Activated CD4-positive, alpha-beta T cell treated with anti-CD3 and anti-CD28 coated beads, Interleukin-2, Interleukin-4, amounts not matched to agents 100 ng/mL and 50 ng/mL, durations not matched to agents 16 hours and 8 hours (primary cell): ENCODE measurements at places on chromosomes 3 and 15.

GRCh38 chr3:43211681-43212080, 74.7 kb upstream of the SNRK start:
- DNase-seq, result no peak

DNA sequence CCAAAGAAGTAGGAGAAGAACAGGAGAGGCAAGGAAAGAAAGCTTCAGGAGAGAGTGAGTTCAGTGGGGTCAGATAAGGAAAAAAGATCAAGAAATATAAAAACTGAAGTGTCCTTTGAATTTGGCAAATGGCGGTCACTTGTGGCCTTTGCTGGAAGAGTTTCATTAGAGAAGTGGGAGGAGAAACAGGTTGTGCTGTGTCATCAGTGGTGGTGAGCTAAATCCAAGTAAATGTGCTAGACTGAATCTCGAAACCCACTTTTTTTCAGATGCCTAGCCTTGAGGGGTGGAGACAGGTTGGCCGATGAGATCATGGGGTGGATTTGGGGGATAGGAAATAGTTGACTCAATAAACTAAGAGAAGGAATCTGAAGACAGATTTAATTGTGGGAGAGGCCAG, 43.7 kb downstream of the CHRD start:
- DNase-seq, result no peak

- no peak for DNase-seq
Observed at GRCh38 chr3:78893161-78893560, 874.6 kb downstream of the ROBO1 start.

DNA sequence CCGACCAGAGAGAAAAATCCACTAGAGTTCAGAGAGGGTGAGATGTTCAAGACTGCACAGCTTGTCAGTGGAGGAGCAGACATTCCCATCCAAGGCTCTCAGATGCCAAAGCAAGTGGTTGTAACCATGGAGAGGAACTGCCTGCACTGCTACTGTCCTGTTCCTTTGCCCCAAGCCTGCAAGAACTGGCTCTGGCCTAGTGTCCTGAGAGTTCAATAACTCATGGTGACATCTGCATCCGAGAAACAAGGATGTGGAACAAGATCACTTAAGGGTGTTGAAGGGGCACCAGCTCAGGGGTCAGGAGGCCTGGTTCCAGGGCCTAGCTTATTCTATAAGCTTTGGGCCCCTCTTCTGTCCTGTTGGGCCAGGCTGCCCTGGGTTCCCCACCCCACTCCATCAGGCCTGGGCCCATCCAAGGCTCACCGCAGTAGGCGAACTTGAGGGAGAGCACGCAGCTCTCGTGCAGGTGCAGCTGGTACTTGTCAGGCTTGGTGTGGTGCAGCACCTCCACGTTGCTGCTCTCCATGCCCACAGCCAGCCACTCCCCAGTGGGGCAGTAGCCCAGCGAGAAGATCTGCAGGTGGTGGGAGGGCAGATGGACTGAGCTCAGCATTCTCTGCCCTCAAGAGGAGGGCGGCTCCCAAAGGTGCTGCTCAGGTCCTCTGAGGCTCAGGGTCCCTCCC, 45.6 kb downstream of the TLE3 start:
- no peak for DNase-seq

DNA sequence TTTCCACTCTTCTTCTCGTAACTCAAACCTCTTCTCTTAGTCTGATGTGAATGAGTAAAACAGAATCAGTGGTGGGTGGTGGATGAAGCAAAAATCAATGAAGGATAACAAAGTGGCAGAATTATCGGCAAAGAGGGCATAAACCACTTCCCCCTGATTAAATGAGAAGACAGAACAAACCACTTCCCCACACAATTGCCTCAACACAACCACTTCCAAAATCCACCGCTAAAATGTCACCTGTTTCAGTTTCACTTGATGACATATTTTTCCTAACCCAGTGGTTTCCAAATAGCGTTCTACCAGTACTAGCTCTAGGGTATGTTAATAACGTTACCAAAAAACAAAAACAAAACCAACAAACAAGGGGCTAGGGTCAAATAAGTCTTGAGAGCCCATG, 478.7 kb upstream of the WNT5A start:
- DNase-seq, result peak; percentile 37

DNA sequence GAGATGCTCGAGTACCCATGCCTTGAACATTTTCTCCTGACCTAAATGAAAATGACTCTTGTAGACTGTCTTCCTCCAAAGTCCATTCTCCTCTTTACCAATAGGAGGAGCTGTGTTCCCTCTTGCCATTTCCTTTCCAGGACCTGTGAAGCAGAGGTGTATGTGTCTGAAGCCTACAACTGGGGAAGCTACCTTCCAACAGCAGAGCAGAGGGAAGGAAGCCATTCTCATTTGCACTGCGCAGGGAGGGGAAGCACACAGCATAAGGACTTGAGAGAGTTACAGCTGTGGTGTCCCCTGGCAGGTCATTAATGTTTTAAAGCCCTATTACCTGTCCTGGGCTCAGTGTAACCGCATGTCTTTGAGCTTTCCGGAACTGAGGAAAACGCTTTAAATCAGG, 38.7 kb downstream of the HSPBAP1 start:
- peak; percentile 55 for DNase-seq

DNA sequence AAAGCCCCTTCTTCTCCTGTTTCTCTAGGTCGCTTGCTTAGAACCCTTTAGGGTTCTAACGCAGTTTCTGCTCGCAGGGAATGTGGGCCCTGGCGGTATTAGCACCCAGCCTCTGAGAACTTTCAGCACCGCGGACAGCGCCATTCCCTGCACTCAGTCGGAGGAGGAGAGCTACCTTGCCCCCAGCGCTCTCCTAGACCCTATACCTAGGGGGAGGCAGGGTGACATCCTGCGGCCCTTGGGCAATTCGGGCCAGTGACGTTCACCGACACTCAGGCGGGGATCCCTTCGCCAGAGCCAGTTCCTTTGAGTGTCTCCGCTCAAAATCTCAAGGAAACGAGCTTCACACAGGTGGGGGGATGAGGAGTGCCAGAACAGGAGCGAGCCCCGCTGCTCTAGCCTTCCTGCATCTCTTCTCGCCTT, 1.3 kb downstream of the SLC7A14 start:
- peak; percentile 21 for DNase-seq

DNA sequence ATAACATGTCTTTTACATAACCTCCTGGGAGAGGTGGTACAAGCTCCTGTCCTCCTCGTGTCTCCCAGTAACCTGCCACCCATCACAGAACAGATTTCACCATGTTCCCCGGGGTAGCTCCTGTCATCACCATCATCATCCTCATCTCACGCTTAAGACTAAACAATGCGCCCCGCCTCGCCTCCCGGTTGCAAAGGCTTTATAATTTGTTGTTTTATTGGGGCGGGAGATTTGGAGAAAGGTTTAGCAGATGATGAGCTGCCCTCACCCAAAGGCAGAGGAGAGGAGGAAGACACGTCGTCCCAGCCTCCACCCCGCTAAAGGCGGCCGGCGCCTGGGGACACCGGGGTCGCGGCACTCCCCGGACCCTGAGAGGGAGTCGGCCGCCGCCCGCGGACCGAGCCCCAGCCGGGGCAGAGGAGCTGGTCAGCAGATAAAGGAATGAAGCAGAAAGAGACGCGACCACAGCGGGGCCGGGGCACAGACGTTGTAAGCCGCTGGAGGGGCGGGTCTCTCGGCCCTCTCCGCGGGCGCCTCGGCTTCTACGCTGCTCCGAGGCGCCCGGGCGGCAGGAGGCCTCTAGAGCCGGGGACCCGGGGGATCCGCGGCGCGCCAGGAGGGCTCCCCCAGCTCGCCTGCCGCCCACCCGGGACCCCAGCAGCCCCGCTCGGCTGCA, 589 bp downstream of the HERC1 start:
- DNase-seq, result peak; percentile 24

DNA sequence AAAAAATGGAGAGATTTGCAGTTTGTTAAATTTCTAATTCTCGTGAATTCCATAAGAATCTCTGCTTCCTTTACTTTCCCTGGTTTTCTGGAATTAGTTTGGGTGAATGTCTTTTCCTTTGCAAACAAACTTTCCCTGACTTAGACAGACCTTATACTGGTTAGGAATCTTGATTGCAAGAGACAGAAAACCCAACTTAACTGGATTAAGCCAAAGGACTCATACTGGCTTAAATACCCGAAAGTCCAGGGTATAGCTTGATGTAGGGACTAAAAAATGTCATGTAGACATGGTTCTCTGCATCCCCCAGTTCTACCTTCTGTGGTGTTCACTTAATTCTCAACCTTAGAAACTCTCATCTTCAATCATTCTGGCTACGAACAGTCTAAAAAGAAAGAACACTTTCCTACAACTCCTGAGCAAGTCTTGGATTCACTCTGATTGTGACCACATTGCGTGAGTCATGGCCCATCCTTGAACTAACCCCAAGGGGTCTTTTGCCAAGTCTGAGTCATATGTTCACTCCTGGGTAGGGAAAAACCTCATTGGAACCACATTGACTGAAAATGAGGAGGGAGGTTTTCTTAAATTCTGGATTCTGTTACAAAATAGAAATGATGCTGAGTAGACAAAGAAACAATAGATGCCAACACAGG, 136.0 kb upstream of the DAZL start:
- DNase-seq, result peak; percentile 1

- peak; percentile 60 for DNase-seq
Observed at GRCh38 chr3:171225165-171225564, 198.6 kb upstream of the SLC2A2 start.

DNA sequence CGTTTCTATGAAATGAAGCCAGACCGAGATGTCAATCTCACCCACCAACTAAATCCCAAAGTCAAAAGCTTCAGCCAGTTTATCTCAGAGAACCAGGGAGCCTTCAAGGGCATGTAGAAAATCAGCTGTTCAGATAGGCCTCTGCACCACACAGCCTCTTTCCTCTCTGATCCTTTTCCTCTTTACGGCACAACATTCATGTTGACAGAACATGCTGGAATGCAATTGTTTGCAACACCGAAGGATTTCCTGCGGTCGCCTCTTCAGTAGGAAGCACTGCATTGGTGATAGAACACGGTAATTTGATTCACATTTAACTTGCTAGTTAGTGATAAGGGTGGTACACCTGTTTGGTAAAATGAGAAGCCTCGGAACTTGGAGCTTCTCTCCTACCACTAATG, 41.9 kb upstream of the TRA2B start:
- no peak for DNase-seq

GRCh38 chr3:132008837-132009236, 26.0 kb downstream of the CPNE4 start:
- no peak for DNase-seq

- no peak for DNase-seq
Observed at GRCh38 chr3:79247725-79248043, 520.1 kb downstream of the ROBO1 start.

DNA sequence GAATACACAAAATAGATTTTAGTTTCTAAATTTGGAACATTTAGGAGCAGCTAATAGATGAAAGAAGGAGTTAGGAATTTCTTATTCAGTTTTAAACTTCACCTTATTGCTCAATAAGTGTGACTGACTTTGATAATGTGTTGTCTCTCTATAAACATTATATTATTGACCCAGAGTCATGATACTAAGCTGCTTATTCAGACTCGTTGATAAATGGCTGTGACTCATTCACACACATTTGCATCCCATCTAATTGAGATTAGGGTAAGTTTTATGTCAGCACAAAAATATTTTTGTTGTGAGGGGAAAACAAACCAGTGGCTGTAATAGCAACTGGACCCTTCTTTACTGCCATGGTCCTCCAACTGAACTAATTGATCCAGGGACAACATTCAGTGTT, 137.6 kb downstream of the GOLIM4 start:
- DNase-seq, result no peak

- DNase-seq, result no peak
Observed at GRCh38 chr15:58038426-58039078, 27.0 kb downstream of the ALDH1A2 start.

GRCh38 chr3:110301781-110302180, 769.8 kb upstream of the NECTIN3 start:
- DNase-seq, result no peak

DNA sequence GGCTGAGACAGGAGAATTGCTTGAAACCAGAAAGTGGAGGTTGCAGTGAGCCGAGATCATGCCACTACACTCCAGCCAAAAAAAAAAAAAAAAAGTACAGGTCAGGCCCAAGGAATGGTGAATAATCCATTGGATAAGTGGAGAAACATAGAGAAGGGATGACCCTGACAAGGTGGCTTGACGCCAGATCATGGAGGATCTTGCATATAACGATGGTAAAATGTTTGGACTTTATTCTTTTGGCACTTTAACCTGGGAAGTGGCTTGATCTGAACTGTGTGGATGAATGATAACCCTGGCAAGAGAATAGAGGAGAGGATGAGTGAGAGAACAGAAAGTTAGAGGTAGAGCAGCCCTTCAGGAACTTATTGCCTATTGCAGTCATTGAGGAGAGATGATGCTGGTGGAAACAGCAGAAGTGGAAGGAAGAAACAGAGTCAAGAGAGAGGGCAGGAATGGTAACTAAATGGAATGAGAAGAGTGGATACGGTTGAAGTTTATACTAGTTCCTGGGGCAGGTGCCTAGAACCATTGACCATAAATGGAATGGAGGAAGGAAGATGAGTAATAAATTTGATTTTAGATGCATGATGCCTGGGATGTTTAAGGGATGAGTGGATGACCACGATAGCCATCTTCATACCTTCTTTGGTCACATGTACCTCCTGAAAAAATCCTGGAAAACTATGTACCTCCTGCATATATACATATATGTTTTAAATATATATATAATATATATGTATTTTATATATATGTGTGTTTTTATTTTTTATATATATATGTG, 57.8 kb downstream of the BLM start:
- DNase-seq, result no peak

DNA sequence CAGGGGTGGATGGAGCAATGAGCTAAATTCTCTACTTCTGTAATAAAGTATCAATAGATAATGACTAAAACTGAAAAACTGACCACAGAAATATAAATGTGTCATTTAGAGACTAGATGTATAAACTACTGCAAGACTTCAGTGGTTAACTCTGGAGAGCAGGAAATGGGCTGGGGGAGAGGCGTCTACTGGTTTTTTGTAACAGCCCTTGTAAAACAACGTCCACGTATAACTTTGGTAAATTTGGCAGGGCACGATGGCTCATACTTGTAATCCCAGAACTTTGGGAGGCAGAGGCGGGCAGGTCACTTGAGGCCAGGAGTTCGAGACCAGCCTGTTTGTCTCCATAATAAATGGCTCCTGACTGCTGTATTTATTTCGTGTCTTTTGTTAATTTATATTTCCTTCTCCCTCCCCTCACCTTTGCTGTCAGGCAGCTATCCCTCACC, 12.5 kb downstream of the RAB27A start:
- DNase-seq, result peak; percentile 93

GRCh38 chr15:45346381-45346780, 32.0 kb downstream of the GATM start:
- no peak for DNase-seq

DNA sequence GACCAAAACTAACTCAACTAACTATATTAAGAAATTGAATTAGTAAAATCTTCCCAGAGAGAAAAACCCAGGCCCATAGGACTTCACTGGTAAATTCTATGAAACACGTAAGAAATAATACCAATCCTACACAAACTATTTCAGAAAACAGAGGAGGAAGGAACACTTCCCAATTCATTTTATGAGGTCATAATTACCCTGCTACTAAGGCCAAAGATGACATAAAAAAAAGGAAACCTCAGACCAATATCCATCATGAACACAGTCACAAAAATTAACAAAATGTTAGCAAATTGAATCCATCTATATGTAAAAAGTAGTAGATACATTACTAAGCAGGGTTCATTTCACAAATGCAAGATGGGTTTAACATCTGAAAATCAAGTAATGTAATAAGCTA, 3.5 kb downstream of the EDC3 start:
- DNase-seq, result no peak

GRCh38 chr15:60773255-60773654, 294.3 kb upstream of the ICE2 start:
- no peak for DNase-seq
